ENCODE measurements at places on chromosomes 1 and 21.

- DNase-seq: no peak
Measured at GRCh38 chr1:19336543-19336942, 24.4 kb downstream of the SLC66A1 start.

GRCh38 chr1:147850737-147851136 lies 51.9 kb upstream of the GJA8 start:
- DNase-seq: no peak

DNA sequence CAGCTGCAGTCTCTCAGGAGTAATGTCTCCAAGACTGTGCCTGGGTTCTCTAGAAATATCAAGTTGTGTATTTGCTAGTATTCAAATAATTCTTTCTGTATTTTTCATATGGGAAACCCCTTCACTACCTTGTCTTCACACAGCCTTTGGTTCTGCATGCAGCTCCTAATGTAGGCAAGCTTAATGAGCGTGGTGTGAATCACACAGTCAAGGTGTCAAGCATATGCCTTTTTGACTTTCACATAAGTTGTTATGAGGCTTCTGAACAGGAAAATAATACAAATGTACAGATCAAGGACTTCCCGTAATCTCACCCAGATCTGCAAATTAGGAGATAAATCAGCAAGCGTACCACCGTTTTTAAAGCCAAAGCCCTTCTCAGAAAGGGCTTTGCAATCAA lies at the start of gene FCRL3:
FCRL3 (minus strand) TSS at position 38 of the 400 bp plus-strand sequence. CDS start 280 bp downstream, outside the sequence.
- DNase-seq: no peak

- DNase-seq: no peak
Measured at GRCh38 chr21:24197132-24197643, 1410.1 kb downstream of the MRPL39 start.

GRCh38 chr1:59994302-59995198 lies 68.0 kb upstream of the CYP2J2 start:
- no peak for DNase-seq
